ENCODE measurements at places on chromosomes 4 and X.

- DNase-seq, result no peak
Measured at GRCh38 chr4:129672941-129673340, 577.0 kb downstream of the C4orf33 start.

DNA sequence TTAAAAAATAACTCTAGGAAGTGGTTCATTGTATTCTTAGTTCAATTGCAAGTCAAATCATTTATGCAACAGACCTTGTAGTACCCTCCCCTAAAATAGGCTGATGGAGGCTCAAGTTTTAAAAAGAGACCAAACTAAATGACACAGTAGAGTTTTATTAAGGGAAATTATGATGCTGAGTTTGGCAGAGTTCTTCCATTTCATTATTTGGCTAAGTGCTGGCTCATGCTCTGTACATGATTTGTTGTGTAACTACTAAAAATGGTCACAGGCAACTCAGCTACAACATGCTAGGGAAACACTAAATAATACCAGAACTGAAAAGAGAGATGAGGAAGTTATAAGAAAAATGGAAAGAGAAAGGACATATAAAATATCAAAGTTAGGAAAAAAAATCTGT lies 96.1 kb upstream of the TFDP3 start:
- DNase-seq, result no peak

- DNase-seq, result no peak
Measured at GRCh38 chr4:73631565-73632226, 11.5 kb upstream of the RASSF6 start.

GRCh38 chrX:155070975-155071693 lies at the start of the genes BRCC3, CMC4 and MTCP1:
Gene BRCC3 (plus strand): TSS chrX:155071508. CDS start chrX:155071528, 20 bp downstream.
Gene CMC4 (minus strand): TSS chrX:155071136. CDS start chrX:155064023, 7,113 bp downstream.
Gene MTCP1 (minus strand): TSS chrX:155071136. CDS start chrX:155066010, 5,126 bp downstream.
- no peak for DNase-seq

GRCh38 chr4:169745291-169745690 lies 12.5 kb downstream of the HPF1 start:
- no peak for DNase-seq

- no peak for DNase-seq
Measured at GRCh38 chr4:35548921-35549320, 695.4 kb downstream of the ARAP2 start.
